ENCODE measurements at places on chromosomes 1 and 21.

DNA sequence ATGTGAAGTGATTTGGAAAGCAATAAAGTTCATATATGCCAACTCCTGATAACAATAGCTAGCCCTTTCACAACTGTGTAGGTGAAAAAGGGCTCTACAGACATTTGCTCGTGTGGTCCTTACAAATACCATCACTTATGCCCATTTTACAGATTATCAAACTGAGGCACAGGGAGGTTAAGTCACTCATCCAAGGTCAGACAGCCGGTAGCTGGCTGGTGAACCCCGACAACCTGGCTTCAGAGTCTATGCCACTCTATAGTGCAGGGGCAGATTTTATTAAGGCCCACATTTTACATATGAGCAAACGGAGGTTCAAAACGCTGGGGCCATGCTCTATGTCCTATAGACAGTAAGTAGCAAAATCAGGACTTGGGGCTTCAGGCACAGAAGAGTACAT is 280.5 kb downstream of the RRAGC start:
- no peak for DNase-seq

DNA sequence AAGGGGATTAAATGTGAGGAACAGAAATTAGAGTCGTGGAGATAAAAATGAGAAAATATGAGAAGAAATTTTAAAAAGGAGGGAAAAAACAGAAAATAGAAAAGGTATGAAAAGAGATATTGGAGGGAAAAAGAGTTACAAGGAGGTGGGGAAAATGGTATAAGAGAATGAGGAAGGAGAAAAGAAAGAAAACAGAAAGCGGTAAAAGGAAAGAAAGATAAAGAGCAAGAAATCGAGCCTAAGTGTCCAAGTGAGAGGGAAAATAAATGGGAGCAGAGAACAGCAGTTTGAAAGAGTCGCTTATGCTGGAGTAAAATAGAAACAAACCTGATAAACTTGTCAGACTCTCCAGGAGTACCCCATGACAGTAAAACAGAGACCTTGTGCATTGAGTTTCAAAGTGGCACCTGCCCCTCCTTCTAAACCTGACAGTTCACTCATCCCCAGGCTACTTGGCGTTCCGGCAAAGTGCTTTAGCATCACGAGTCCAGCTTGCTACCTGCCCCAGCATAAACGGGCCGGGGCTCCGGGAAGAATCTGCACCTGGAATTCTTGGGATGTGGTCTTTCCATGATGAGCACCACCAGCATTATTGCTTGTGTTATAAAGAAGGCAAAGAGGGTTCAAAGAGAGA is 585 bp downstream of the NEGR1 start:
- no peak for DNase-seq

DNA sequence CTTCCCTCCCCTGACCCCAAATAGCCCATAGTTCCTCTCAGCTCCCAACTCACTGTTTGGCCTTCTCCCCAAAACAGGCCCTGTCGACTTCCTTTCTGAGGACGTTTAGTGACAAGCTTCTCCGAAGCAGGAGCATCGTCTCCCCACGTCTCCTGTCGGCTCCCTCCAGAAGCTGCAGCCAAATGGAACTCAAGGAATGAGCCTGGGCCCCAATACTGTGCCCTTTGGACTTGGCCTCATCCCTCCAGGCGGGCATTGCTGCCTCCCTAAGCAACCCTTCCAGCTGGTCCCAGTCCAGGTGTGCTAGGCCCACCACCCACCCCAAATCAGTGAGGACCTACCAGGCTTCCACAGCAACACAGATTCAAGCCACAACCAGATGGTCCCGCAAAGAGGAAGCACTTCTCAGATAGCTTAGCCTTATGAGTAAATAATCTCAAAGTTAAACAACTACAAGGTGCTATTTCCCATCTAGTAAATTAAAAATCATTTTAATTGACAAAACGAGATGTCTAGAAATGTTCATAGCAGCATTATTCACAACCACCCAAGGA is 33.0 kb downstream of the ACOT7 start:
- DNase-seq = no peak

GRCh38 chr1:110897681-110898080 is 24.7 kb downstream of the CD53 start:
- no peak for DNase-seq

- no peak for DNase-seq
Observed at GRCh38 chr1:31154000-31154631, 85.6 kb downstream of the NKAIN1 start.

DNA sequence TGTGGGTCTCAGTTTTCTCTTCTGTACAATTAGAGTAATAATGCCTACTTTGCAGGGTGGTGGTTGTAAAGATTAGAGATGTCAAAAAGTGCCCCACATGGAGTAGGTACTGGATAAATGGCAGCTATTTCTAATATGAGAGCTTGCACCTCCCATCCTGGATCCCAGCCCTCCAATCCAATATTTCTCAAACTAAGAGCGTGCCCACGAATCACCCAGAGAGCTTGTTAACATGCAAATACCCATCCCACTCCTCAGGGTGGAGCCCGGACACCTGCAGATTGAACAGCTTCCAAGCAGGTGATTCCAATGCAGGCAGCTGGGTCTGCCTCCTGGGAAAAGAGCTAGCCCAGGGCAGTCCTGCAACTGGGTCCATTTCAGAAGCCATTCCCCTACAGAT is 33.0 kb downstream of the LRRN2 start:
- DNase-seq = no peak

DNA sequence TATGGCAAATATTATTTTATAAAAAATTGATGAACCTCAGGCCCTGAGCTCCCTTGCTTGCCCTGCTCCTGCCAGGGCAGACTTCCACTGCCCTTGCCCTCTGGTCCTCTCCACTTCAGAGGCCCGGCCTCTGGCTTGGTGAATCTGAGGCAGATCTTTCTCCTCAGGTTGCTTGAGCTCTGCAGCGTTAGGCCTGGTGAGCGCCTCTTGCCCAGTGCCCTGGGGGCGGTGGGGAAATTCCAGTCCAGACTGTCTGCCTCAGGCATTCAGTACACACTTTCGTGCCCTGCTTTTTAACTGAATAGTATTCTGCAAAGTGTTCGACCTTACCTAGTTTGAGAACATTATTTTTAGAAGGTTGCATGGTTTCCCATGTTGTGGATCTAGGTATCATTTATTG is 98.2 kb downstream of the PCBP3 start:
- DNase-seq = no peak

GRCh38 chr1:80293818-80294217 is 1287.3 kb upstream of the ADGRL4 start:
- DNase-seq = no peak

DNA sequence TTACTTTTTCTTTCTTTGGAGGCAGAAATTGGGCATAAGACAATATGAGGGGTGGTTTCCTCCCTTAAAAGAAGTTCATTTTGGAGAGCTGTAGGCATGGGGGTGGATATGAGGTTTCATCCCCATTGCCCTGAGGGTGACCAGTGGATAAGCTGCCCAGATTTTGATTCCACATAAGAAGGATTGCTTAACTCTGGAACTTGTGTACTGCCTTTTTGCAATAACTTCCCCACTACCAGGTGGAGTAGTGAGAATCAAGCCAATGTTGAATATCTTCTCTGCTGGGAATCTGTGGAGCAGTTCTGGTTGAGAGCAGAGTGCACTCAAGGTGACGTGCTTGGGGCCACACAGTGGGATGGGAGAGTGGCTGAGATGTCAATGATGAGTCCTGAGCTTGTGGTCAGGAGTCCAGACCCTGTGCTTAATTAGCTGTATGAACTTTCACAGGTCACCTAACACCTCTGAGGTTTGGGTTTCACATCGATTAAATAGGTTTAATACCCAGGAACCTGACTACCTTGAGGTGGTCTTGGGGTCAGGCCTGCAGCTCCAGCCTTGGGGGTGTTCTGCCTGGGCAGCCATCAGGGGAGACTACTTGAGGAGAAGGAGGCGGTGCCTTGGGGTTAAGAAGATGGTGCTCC is 152.9 kb downstream of the FCRL5 start:
- DNase-seq = no peak
